Thoracic aorta (tissue), 2 donors: ENCODE measurements at places on chromosomes 12 and 14.

DNA sequence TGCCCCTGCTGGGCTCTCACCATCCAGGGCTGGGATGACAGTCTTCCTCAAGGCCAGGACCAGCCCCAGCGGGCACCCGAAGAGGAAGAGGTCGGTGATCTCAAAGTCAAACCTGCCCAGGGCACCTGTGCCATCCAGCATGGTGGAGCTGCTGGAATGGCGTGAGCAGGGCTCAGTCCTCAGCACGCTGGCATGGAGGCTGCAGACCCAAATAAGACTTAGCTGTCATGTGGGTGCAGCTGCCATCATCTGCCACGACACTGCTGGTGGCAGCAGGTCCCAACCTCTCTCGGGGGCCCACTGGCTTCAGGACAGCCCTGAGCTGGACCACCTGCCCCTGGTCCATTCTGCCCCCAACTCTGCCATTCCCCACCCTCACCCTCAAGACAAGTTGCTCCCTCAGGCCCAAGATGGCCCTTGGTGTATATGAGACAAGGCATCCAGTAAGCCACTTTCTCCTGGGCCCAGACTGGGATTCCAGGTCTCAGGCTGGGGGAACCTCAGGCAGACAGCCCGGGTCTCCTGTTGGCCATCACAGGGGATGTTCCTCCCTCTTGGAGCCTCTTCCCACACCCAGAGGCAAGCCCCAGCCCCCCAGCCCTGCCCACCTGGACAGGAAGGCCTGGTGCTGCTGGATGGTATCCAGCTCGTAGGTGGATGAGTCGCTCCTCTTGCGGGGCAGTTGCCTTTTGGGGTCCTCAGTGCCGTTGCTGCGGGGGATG lies 14.5 kb downstream of the ARL6IP4 start:
- DNase-seq, result no peak

GRCh38 chr14:100488057-100488456 lies 99.2 kb downstream of the BEGAIN start:
- no peak for DNase-seq

GRCh38 chr14:73358187-73358586 lies 100.2 kb downstream of the NUMB start:
- no peak for DNase-seq

DNA sequence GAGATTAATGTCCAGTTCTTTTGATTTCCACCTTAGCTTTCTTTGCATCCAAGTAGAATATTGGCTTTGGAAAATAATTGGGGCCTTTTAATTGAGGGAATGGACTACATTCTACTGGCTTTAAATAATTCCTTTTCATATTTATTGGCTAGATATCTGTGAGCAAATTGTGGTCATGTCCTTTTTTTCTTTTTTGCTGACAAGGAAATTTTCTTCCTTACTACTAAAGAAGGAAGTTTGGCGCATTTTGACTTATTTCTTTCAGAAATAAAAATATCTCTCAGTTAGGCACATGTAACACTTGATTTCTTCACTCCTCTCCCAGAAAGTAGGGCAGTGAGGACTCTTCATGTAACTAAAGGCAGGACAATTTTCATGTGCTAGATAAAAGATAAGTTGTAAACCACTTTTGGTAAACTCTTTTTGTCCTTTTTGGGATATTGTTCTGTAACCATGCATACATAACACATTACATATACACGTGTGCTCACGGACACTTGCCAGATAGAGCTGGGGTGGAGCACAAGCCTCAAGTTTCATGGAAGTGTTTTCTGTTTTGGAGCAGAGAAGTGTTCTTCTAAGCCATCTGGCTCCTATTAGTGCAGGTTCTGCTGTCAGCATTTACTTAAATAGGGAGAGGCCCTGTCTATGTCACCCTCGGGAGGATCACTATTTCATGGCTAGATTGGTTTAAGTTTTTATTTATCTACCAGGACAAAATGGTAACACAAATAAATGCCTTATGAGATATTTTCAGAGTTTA lies 85.1 kb upstream of the LRIG3 start:
- no peak for DNase-seq

- DNase-seq, result no peak
These were observed 4.2 kb downstream of the CDK2AP1 start for GRCh38 chr12:123267335-123267920.

- no peak for DNase-seq
These were observed 27.5 kb downstream of the MDM1 start for GRCh38 chr12:68304626-68305025.

DNA sequence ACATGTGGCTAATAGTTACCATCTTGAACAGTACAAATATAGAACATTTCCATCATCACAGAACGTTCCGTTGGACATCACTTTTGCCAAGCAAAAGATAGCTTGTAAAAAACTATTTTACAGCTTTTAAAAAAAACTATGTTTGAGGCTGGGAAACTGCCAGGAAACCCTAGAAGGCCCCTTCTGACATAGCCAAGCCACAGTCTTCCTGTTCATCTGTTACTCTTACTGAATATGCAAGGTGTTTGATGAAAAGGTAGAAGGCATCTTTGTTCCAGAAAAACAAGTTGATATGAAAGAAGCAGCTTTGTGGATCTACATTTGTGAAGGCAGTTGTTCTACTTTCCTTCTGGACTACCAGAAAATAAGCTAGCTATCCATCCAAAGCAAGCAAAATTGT lies 23.6 kb upstream of the WNK1 start:
- no peak for DNase-seq

DNA sequence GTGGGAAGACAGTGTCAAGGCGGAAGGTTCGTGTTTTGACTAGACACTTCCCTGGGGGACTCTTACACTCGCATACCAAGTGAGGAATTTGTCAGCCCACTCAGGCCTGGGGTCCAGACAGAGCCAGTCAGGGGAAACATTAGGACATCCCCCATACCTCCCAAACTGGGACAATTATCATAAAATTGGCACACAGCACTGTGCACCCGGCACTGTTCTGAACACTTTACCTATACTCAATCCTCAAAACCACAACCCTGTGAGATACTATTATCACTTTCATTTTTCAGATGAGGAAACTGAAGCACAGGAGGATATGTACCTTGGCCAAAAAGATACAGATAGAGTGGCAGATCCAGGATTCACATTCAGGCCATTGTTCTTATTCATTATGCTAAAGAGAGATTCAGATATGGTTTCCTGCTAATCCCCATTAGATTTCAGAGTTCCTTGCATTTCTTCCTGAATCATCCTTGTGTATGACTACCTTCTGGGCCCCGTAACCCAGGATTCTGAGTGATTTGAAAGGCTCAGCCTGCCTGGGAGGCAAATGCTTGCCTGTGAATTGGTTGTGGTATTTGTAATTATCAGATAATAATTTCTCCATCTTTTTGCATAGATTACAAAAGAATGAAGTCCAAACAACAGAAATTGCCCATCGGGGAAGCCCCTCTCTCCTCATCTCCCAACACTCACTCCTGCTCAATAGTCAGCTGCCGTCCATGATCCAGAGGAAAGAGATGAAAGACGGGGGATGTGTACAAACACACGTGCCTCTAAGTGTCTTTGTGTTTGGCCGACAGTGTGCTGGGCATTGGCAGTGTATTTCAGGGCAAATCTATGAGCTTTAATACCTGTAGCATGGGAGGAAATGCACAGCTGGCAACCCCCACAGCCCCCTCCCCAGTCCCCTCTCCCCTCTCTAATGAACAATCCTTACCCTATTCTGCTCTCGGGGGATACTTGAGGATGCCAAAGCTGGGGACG lies 4.6 kb downstream of the TAC3 start:
- no peak for DNase-seq

- DNase-seq, result peak; percentile 26
These were observed 28.1 kb downstream of the TRPV4 start for GRCh38 chr12:109804820-109805761.
